Upper lobe of right lung (tissue), 1 donor: ENCODE measurements at places on chromosomes 4 and X. TPM values are rescaled to one million over a fixed set of nuclear protein-coding genes. Genes with fewer than 3 reads are reported as not detected.
A peak's percentile ranks its signal among the peaks of the same experiment; 100 is the strongest.

- no peak for DNase-seq
These were observed 3.3 kb upstream of the SUPT20HL1 start for GRCh38 chrX:24357106-24357505.

DNA sequence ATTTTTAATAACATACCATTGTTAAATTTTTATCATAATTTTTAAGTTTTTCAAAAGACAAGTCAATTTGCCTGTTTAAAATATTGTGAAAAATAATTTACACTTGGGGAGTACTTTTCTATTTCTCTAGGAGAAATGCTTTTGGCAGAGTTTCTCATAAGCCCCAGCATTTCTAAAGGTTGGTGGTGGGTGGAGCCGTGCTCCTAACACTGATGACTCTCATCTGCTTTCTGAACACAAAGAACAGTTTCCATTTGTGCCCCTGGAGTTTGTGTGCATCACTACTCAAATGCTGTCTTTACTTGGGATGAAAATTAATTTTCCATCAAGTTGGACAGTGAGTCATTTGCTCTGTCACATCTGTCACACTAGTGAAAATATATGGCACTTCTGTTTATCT lies 57.6 kb downstream of the TNIP2 start:
- DNase-seq: no peak

SHROOM2 gene
- total RNA-seq: 9.6 TPM

OPRPN gene
- total RNA-seq: not detected

DNA sequence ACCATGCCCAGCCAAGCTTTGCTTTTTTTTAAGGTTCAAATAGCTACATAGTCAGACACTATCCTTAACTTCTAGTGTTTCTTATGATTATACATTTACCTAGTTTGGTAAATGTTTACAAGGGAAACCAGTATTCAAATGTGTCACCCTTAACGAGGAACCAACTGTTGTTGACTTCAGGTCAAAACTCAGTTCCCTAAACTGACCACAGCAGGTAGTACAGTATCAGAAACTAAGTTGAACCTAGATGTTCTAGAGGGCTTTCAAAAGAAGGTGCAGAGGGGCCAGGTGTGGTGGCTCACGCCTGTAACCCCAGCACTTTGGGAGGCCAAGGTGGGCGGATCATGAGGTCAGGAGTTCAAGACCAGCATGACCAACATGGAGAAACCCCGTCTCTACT lies 11.3 kb downstream of the GPC4 start:
- no peak for DNase-seq

DNA sequence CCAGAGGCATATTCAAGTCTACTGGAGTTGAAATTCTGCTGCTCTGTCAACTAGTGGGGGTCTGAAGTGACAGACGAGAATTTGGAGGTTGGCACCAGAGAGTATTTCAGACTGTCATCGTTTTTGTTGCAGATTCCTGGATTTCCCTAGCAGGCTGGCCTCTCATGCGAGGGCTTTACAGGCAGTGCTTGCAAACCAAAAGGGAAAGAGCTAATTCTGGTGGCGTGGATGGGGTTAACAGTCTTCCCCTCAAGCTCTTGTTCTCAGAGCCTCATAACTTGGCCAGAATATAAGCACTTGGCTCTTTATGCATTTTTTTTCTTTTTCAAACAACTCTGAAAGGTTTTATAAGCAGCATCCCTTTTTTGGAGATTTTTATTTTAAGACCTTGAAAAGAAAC lies at the start of gene SPARCL1:
SPARCL1 (minus strand) TSS at position 190 of the 400 bp plus-strand sequence. CDS start 29,802 bp downstream, outside the sequence.
- DNase-seq: no peak

DNA sequence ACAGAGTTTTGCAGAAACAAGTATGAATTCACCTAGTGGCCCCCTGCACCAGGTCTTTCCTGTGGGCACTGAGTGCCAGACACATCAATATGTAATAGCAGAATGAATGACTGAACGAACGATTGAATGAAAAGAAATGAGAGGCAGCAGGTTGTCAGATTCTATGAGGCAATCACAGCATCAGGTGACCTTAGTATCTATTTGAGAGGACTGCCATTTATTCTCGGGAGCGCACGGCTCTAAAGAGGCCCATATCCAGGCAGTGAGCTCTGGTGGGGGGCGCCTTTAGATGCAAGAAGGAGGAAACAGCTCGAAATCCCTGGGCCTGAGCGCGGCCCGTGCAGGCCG lies 528 bp upstream of the SLC25A4 start:
- DNase-seq: no peak

GRCh38 chrX:7347465-7347864 lies 199.5 kb upstream of the PUDP start:
- no peak for DNase-seq

GRCh38 chr4:3871881-3872833 lies 106.0 kb downstream of the ADRA2C start:
- DNase-seq: peak; percentile 60

TMEM31 gene
- total RNA-seq: not detected

FMR1 gene
- 51.2 TPM for total RNA-seq

GRCh38 chr4:104457308-104457981 lies 37.2 kb downstream of the CXXC4 start:
- no peak for DNase-seq

GRCh38 chr4:69727926-69728325 lies 32.5 kb downstream of the SULT1B1 start:
- DNase-seq: no peak

ING2 gene
- total RNA-seq: 8.7 TPM

GAGE12F gene
- not detected for total RNA-seq

DNA sequence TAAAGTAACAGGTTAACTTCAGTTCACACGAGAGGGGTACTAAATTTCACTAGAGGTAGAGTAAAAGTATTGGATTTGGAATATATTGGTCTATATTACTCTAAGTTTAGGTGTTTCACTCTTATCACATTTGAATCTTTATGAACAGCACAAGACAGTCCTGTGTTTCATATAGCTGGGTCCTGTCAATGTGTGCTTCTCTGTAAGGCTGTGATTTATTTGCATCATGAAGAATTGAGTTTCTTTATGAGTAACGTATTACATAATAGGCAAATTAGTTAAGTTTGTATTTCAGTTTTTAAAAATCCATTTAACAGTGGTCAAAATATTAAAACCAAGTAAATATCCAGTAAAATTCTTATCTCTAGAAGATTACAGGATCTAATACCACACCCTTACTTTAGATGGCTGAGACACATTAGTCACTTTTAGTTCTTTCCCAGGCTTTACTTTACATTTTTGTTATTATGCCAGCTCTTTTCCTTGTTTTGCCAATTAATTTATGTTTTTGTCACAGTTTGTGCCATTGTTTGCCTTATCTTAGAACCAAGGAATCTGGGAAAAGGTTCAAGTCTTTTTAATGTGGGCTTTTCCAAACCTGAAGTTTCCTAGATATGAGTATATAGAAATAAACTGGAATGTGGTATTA lies 32.1 kb downstream of the NUDT6 start:
- DNase-seq: no peak

WFS1 gene
- total RNA-seq: 110 TPM

DNA sequence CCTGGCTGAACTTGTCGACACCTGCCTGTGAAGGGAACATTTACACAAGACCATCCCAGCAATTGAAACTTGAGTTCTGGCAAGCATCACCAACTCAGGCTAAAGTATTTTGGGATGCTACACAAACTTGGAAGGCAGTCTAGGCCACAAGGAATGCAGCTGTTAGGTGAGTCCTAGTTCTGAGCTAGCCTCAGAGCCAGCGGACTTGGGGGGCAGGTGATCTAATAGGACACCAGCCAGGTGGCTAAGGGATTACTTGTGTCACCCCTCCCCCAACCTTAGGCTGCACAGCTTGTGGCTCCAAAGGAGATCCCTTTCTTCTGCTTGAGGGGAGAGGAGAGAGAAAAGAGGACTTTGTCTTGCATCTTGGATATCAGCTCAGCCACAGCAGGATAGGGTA lies 62.3 kb upstream of the DKK2 start:
- DNase-seq: no peak

PPEF2 gene
- not detected for total RNA-seq

FSTL5 gene
- total RNA-seq: 0.12 TPM

GRCh38 chr4:6087669-6088341 lies 69.6 kb upstream of the C4orf50 start:
- DNase-seq: no peak

DNA sequence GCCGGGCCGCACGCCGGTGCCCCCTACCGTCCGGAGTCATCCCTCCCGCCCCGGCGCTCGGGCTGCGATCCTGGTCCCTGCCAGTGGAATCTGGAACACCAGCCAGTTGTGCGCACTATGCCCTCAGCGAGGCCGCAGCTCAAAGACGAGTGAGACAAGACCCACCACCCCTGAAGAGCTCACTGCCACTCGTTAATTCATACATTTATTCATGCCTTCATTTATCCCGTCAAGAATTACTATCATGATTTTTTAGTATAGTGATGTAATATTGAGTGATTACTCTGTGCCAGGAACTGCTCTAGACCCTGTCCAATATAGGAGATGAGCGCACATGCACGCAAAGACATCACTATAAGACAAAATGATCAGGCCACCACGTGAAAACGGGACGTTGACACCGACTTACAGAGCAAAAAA lies 247 bp upstream of the PPA2 start:
- DNase-seq: peak; percentile 95

DNA sequence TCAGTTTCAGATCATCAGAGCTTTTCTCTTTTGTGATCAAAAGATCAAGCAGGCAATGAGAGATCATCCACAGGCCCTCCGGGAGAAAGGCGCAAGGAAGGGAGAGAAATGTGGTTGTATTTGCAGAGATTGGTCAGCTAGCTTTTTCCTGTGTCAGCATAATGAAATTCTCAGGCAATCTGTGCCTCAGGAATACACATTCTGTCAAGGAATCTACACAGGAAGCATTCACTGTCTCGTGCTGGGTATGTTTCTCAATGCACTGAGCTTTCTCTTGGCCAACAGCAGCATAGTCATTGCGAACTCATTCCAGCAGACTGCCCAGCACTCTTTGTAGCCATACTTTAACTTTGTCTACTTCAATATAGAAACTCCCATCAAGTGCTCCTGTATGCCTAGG lies 413.7 kb downstream of the PPP3CA start:
- DNase-seq: no peak

MTNR1A gene
- total RNA-seq: not detected

DNA sequence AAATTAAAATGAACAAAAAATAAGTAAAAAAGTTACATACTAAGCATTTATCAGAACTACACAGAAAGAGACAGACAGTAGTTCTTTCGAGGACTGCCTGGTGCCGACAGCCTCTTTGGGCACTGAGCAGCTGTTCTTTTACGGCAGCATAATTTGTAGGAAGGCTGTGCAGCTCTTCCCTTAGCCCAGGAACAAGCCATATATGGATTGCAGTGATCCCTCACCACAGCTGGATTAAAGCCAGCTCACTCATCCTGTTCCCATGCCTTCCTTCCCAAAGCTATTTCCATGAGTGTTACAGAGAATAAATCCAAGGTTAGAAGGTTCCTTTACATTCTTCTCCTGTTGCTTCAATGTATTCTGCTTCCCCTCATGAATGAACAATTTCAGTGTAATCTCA lies 71.7 kb downstream of the DDX60L start:
- DNase-seq: no peak

GRCh38 chrX:39244147-39244546 lies 442.9 kb downstream of the MID1IP1 start:
- DNase-seq: no peak

DNA sequence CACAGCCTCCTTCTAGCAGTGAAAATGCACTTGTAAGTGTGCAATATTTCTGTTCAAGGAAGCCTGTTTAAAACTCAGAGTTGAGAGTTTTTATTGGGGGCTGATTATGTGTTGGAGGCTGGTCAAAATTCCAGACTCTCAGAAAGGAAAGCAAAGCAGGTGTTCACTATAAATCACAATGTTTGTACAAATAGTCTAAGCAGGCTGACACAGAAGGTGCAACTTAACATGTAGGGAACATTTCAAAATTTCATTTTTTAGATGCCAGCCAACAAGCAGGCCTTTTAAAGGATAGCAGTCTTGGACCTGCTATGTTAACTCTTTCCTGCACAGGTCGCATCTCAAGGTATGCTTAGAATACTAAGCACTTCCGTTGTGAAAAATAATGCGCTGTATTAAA lies 112.3 kb upstream of the IL13RA1 start:
- no peak for DNase-seq

GRCh38 chr4:90095000-90095399 lies 32.2 kb upstream of the CCSER1 start:
- DNase-seq: no peak

DNA sequence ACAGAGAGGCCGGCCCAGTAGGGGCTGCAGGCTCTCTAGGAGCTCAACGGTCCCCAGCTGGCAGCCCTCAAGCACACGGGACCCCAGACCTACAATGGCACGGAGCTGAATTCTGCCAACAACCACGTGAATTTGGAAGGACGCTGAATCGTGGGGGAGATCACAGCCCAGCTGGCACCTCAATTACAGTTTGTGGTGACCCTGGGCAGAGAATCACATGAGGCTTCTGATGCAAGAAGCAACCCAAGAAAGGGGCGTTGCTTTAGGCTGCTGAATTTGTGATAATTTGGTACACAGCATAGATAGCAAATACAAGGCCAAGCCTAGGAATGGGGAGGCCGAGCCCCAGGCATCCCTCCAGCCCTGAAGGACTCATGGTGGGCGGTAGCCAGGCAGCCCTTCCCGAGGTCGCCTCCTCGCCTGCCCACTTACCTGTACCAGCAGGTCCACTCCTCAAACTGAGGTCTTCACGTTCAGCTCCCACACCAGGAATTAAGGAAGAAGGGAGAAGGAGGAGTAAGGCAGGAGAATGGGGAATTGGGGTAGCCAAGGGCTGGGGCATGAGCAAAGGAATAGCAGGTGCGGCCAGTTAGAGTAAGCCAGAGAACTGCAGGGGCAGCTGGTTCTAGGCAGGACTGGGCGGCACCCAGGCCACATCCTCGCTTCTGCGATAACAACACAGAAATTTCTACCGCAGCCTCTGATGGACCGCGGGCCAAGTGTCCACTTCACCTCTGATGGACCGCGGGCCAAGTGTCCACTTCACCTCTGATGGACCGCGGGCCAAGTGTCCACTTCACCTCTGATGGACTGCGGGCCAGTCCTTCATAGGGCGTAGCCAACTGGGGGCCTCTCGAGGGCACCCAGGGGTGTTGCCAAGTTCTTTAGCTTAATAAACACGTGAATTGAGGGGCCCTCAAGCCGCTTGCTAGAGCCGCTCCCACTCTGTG lies 23.4 kb upstream of the HTRA3 start:
- peak; percentile 81 for DNase-seq

GRCh38 chr4:53309321-53310040 lies 56.4 kb downstream of the SCFD2 start:
- no peak for DNase-seq

GRCh38 chr4:820230-821172 lies 5.4 kb downstream of the CPLX1 start:
- DNase-seq: peak; percentile 55

DNA sequence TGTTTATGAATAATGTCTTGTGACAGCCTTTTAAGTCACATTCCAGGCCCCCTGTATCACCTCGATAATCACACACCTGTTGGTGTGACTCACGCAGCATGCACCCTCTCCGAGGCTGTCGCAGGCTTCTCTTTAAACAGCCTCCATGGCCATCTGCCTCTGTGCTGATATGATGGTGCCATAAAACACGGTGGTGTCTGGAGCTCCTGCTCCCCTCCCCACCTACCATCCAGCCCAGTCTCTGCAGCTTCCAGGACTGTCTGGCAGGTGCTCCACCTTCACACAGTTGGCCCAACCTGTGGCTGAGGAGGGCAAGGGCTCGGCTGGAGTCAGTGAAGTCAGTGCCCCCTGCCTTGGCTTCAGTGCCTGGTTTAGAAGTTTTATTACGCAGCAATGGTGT lies 173.8 kb upstream of the RPL34 start:
- DNase-seq: no peak
